ENCODE measurements at places on chromosomes 1 and 21. TPM values are rescaled to one million over a fixed set of nuclear protein-coding genes. Genes with fewer than 3 reads are reported as not detected.

The IL20 gene
- total RNA-seq, result not detected

The FAM151A gene
- total RNA-seq, result not detected

The ADAMTS5 gene
- total RNA-seq, result 1.4 TPM

The UBXN10 gene
- not detected for total RNA-seq

The CFAP410 gene
- 3.6 TPM for total RNA-seq

The NTMT2 gene
- total RNA-seq, result not detected

The VPS72 gene
- 42.1 TPM for total RNA-seq

The AMY1C gene
- total RNA-seq, result not detected

The IQGAP3 gene
- 12.8 TPM for total RNA-seq

The MYOM3 gene
- not detected for total RNA-seq

The CD1C gene
- not detected for total RNA-seq

The SORT1 gene
- total RNA-seq, result 14.5 TPM

The B3GALT5 gene
- total RNA-seq, result not detected

The KRTAP19-3 gene
- total RNA-seq, result not detected

The PLA2G2D gene
- total RNA-seq, result not detected

The C8A gene
- not detected for total RNA-seq

The GOLT1A gene
- not detected for total RNA-seq

The RPE65 gene
- total RNA-seq, result not detected

The GPR25 gene
- not detected for total RNA-seq

The PTGS2 gene
- 19.5 TPM for total RNA-seq

The SAMD11 gene
- total RNA-seq, result under 0.01 TPM

The IFI44L gene
- total RNA-seq, result 0.26 TPM

The CR1 gene
- total RNA-seq, result not detected

The FCGR1A gene
- total RNA-seq, result not detected

The GCSAML gene
- total RNA-seq, result not detected

The SPRR2E gene
- total RNA-seq, result not detected

The SFN gene
- 0.13 TPM for total RNA-seq

The MAB21L3 gene
- total RNA-seq, result not detected

The SIK1 gene
- total RNA-seq, result 10.2 TPM

The NIPAL3 gene
- total RNA-seq, result 19.0 TPM

The SPATA45 gene
- total RNA-seq, result not detected

The DIRAS3 gene
- 0.13 TPM for total RNA-seq

The ZMYND12 gene
- 0.89 TPM for total RNA-seq

The MCOLN2 gene
- not detected for total RNA-seq

The AK5 gene
- total RNA-seq, result 13.3 TPM

The FBLIM1 gene
- total RNA-seq, result 136 TPM

The CACNA1S gene
- not detected for total RNA-seq

The C1orf141 gene
- not detected for total RNA-seq

The AMPD1 gene
- not detected for total RNA-seq

The FCRL1 gene
- total RNA-seq, result not detected

The TENT5C gene
- 1.9 TPM for total RNA-seq

The TOR1AIP1 gene
- total RNA-seq, result 16.4 TPM

The TRABD2B gene
- total RNA-seq, result under 0.01 TPM

The REG4 gene
- total RNA-seq, result not detected

The PLEKHA6 gene
- total RNA-seq, result 1.5 TPM

The MAP3K21 gene
- 0.90 TPM for total RNA-seq

The PTGER3 gene
- total RNA-seq, result not detected

The TTC39A gene
- 3.5 TPM for total RNA-seq

The SYT6 gene
- total RNA-seq, result not detected

The ADORA1 gene
- not detected for total RNA-seq

Data from dermis microvascular lymphatic vessel endothelial cell (primary cell).